ENCODE measurements at places on chromosomes 11 and 22.

GRCh38 chr22:25039255-25039654 lies 86.7 kb downstream of the KIAA1671 start:
- no peak for DNase-seq

- no peak for DNase-seq
Observed at GRCh38 chr11:65130631-65131416, 3.5 kb downstream of the SYVN1 start.

DNA sequence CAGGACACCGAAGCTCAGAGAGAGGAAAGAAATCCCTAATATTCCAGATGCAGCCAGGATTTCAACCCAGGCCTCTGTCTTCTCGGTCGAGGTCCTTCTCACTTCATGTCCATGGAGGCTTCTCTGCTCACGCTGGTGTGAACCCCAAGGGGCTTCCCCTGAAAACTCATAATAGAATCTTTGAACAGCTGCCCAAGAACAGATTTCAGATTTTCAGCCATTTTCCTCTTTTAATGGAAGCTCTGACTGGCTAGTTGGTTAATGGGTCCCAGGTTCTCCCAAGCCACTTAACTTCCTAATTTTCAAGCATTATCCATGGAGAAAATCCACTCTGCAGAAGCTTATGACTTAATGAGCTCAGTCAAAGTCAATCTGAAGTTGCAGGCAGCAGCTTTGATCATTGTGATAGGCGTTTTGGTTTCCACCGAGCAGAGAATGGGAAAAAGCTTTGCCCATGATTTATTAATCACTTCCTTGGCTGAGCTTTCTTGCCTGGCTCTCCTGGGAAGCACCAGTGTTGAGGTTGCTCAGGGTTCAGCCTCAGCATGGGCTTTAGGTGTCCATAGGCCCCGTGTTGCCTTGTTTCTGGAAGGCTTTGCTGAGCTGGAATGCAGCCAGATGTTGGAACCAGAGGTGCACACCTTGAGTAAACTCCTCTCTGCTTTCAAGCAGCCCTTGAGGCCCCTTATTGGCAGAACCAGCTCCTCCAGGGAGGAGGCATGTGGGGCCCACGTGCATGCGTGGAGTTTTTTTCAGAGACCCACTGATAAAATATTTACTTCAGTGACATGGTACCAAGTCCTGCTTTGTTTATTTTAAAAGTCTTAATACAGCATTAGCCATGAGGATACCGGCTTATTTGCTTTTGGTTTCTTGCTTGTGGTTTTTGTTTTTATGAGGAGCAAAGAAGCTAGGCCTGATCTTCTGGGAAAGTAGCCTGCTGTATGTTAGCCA lies 25.5 kb downstream of the LDLRAD3 start:
- DNase-seq = no peak

DNA sequence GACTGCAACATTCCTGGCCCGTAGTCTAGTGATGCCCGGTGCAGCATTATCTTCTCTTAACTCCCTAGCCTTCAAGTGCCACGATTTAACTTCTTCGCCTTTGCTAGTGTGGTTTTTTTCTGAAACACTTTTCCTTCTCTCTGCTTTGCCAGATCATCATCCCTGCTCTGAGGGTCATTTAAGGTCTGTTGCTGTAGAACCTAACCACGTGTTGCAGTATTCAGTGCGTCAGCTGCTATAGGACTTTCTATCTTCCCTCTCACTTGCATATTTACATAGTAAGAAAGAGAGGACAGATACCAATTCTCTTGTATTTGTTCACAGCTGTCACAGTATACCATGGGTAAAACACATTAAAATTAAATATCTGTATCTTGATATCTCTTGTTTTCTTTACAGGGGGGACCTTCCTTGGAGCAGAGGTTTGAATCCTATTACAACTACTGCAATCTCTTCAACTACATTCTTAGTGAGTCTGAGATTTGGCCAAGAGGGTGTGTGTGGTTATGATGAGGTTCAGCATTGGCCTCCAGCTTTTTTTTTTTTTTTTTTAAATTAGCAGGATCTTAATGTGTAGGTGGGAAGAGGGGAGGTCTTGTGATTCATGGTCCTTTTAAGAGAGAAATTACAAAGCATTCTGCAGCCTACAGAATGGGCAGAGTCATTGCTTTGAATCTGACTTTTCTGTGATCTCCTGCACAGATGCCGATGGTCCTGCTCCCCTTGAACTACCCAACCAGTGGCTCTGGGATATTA lies 13.5 kb downstream of the EIF3L start:
- no peak for DNase-seq

DNA sequence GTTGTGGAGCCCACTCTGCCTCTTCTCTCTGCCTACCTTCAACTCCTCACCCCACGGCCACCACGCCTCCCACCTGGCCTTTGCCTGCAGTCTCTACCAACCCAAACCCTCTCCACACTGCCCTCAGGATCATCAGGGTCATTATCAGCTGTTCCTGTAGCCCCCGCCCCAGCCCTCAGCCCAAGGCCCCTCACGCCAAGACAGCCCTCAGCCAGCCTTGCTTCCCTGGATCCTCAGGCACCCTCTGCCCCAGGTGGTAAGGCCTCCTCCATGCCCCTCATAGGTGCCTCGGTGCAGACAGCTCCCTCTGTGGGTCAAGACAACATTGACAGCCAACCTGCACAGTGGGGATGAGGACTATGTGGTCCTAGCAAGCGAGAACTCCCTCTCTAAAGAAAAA lies 1.7 kb downstream of the SBF1 start:
- no peak for DNase-seq

- DNase-seq = no peak
Observed at GRCh38 chr22:48884786-48885185, 942.9 kb downstream of the BRD1 start.

DNA sequence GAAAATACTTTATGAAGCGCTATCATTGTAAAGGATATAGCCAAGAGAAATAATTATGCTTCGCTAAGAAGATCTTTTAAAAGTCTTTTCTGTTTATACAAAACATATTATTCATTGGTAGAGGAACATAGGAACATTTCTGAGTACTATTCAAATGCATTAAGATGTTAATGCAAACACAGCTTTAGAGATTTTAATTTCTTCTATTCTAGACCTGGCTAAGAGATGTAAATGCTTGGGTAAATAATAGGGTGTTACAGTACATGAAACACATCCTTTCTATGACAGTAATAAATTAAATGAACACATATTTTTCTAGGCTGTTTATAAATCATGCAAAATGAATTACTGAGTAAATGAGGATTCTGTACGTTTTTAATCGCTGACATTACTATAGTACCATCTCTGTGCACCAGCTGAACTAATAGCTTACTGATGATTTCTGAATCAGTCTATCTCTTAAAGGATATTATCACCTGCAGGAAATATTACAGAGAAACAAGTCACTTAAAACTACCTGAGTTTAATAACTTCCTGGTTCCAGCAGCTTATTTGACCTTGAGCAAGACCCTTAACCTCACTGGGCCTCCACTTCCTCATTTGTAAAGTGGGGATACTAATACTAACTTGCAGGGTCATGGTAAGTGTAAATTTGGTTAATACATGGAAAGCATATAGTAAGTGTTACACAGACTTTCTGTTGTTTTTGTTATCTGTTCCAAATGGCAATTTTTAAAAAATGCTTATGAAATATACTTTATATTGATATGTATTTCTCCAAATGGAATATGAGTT lies 344.9 kb downstream of the DYNC2H1 start:
- DNase-seq = no peak

DNA sequence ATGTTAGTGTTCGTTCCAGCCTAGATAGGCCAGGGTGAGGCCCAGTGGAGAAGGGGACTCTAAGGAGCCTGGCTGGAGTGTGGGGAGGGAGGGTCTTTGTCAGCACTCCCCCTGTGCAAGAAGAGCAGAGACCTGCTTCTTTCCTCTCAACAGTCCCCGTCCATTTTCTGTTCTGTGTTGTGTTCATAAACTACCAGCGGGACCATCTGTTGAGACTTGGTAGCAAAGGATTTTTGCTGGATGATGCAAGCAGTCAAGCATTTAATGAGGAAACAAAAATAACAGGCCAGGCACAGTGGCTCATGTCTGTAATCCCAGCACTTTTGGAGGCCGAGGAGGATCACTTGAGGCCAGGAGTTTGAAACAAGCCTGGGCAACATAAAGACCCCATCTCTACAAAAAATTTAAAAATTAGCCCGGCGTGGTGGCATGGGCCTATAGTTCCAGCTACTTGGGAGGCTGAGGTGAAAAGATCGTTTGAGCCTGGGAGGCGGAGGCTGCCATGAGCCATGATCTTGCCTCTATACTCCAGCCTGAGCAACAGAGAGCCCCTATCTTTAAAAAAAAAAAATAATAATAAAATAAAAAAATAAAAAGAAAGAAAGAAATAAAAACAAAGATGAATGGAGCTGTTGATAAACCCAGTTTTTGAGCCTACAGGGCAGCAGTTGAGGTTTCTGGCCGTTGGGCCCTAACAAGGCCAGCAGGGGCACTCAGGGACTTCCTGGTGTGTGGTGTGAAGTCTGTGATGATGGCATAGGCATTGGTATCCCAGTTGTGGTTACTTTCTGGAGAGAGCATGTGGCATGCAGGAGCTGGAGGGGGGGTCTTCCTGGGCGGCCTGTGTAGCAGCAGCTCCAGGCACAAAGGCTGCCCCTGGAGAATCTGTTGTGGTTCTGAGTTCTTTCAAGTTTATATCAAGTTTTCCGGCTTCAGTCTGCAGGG lies 1.7 kb upstream of the TXNRD2 start:
- no peak for DNase-seq
